ENCODE measurements at places on chromosomes 7 and 10.

GRCh38 chr10:5566614-5567013 is 41.9 kb downstream of the CALML3 start:
- DNase-seq, result no peak

DNA sequence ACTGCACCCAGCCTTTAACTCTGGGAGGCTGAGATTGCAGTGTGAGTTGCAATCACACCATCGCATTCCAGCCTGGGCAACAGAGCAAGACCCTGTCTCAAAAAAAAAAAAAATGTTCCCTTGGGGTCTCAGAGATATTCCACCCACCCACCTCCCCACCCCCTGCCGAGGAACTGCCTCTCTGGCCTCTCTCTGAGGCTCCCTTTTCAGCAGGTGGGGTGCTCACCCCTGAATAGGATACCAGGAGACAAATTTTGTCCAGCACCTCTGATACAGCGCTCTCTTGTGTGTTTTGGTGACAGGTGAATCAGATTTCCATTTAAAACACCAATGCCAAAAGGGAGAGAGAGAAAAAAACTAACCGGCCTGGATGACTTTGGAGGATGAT is 92.6 kb upstream of the KIF5B start:
- DNase-seq, result no peak

DNA sequence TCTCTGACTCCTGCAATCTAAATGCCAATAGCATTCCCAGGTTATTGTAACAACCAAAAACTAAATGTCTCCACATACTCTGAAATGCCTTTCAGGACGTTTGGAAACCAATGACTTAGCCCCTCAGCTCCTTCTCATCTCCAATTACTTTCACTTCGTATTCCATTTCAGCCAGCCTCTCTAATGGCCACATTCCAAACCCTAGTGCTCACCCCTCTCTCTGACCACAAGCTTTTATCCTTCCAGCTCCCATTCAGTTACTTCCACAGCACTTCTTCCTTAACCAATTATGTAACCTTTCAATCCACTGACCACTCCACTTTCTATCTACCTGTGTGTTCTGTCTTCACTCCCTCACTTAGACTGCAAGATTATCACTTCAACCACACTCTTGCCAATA is 4.3 kb downstream of the NOC3L start:
- DNase-seq, result peak; percentile 93

DNA sequence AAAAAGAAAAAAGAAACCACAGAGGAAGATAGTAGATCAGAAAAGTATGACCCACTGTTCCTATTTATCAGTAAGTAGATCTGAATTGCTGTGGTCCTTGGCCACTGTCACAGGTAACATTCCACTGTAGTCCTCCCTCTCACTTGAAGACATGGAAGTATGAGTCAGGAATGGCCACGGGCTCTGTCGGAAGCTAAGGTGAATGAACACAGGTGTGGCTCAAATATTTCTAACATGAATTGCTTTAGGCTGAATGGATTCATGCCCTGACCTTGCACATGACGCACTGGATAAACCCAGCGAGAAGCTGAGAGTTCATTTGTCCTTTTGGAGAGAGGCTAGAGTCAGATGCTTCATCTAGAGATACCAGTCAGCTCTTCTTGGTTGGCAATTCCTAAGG is 224.5 kb upstream of the SP8 start:
- no peak for DNase-seq

DNA sequence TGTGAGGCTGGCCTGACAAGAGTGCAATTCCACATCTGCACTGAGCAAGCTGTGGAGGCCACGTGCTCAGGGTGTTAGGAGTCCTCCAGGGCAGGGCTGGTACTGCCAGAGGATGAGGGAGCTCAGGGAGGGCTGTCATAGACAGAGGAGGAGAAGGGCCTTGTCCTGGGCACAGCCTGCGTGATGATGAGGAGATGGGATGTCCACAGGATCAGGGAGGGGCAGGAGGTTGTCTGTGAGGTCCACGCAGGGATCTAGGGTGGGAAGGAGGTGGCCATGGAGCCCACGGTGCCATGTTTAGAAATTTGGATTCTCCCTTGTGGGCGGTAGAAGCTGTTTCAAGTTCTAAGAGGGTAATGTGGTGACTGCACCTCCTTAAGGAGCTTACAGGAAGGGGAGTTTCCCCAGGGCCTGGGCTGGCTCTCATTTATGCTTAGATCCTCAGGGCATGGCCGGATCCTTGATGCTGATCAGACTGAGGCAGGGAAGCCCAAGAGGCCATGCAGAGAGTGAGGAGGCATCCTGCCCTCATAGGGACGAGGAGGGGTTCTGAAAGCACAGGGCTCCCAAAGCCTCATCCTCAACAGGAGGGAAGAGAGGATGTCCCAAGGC is 30.3 kb downstream of the CHAT start:
- no peak for DNase-seq

- DNase-seq, result no peak
These were observed 46.1 kb upstream of the SLF2 start for GRCh38 chr10:100866575-100867098.

GRCh38 chr7:133140994-133141595 is 59.2 kb upstream of the CHCHD3 start:
- no peak for DNase-seq

DNA sequence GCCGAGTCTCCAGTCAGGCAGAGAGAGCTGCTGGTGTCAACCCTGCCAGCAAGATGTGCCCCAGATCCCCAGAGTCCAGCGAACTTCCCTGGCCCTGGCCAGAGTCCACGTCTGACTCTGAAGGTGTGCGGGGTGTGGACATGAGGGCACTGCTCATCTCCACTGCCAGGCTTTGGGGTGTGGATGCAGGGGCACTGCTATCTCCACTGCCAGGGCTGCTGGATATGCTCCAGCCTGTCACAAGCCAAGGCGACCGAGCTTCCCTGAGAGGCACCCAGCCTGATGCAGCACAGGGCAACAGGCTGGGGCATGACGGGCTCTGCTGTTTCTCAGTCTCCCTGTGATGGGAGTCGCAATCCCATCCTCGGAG is 596.8 kb downstream of the PTPRN2 start:
- no peak for DNase-seq

DNA sequence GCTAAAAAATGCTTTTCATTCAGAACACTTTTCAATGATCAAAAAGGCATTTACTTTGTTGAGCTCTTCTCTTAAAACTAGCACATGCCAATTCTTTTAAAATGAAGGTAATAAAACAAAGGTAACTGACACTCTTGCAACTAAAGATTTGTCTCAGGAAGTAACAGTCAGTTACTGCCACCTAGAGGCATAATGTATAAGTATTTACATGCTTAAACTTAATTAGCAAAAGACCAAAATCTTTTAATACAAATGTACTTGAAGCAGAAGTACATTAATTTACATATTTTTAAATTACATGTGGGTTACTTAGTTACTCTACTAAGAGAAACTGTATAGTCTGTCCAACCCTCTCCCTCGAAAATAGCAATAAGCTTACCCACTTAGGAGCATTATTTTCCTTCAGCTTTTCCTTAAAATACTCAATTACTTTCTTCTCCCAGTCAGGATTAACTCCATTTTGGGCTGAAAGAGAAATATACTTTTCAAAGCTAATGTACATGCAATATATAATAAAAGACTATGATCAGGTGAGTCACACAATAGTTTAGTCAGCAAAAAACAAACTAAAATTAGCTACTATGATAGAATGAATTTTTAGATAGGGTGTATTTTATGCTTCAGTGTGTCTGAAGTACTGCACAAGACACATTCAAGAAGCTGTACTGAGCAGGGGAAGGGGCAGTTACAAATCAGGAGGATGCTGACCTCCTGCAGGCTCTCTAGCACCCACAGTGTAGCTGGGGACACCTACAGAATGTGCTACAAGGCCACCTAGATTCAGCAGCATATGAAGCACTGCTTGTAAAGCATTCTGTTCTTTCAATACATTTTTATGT is 13.0 kb downstream of the MCMBP start:
- DNase-seq, result peak; percentile 33

GRCh38 chr7:130831817-130832481 is 97.9 kb upstream of the KLF14 start:
- peak; percentile 57 for DNase-seq

DNA sequence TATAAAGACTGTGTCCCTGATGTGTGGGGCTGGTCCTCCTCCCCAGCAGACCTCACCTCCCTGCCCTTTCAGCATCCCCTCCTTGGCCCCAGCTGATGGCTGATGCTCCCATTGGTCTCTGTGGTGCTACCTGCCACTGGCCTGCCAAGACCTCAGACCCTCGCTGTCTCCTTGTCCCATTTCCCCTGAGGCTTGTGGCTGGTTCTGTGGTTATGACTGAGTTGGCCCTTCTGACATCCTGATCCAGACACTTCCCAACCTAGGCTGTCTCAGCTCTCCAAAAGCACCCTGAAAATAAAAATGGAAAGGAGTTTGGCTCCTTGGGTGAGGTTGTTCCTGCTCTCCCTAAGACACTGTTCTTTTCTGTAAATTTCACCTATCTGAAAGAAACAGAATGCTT is 214.2 kb downstream of the RPS24 start:
- no peak for DNase-seq

DNA sequence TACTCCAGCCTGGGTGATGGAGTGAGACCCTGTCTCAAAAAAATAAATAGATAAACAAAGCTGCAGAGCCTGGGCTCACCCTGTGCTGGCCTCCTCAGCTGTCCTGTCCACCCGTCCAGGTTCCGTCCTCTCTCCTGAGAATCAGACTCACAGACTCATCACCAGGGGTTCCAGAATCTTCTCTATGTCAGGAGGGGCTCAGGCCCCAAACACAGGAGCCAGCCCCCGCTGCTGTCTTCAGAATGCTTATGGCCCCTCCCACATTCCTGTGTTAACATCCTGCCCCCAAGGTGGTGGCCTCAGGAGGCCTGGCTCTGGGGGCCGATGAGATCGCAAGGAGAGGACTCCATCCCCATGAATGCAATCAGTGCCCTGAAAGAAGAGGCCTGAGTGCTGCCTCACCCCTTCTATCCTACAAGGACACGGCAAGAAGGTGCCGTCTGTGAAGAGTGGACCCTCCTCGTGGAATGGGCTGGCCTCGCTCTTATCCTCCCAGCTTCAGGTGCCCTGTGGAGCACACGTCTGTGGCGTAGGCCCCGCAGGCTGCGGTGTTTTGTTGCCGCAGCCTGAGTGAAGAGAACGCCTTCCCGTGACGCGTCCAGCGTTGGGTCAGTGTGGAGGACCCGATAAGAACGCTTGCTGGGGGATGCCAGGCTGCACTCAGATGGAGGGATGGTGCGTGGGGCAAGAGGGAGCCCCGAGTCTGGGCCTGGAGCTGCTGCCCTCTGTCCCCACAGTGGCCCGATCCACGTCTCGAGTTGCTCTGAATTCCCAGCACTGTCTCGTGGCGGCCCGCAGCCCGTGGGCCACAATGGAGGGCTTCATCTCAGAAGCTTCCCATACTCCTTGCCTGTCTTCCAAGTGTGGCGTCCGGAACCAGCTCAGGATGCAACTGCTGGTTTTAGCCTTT is 77.1 kb downstream of the INPP5A start:
- no peak for DNase-seq

GRCh38 chr7:40839881-40840280 is 705.1 kb downstream of the SUGCT start:
- no peak for DNase-seq

- no peak for DNase-seq
These were observed 92.8 kb downstream of the WDR37 start for GRCh38 chr10:1148855-1149605.

DNA sequence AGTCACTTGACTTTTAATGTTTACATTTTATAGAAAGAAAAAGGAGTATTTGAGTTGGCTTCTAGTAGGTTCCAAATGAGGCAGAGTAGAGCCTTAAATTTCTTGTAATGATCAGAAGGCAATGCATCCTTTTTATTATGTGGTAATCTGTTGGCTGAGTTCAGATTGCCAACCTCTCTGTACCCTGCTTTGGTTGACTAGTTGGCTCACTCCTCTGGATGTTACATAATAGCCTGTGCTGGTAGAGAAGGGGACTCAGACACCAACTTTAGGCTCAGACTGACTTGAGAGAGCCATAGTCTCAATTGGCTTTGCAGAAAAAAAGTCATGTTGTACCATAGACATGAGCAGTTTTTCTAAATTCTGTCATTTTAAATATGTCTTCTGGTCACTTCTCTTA is 46.8 kb upstream of the GLCCI1 start:
- no peak for DNase-seq

DNA sequence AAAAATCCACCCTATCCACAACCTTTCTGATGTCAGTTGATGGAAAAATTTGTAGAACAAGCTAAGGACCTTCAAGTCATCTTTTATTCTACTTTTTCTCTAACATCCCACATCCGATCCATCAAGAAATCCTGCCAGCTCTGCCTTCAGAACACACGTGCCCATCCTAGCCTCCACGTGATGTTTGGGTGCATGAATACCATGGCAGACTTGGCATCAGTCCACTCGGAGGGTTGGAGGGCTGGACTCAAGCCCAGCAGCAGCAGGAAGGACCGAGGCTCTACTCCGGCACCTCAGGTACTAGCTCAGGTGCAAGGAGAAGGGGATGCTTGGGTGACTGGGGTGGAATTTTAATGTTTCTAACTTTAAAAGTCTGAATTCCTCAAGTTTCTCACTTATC is 428.6 kb downstream of the DPP6 start:
- DNase-seq, result no peak

DNA sequence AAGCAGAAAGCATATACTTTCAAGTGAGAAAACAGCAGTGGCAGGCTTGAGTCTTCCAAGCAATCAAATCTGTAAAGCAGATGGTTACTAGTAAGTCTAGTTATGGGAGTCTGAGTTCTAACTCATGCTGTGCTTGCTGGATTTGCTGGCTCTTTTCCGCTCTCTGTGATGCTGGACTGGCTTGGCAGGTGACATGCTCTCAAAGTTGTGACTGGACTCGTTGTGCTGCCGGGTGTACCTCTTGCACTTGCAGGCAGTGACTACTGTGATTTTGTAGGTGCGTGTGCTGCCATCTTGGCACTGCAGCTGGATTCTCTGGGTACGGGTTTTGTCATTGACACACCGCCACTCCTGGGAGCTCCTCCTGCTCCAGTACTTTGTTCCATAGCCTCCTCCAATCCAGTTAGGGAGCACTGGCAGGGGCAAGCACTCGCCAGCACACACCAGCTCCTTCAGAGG is 3.1 kb downstream of the SOSTDC1 start:
- DNase-seq, result no peak

- no peak for DNase-seq
These were observed 20.3 kb upstream of the PRKAG2 start for GRCh38 chr7:151897161-151897731.

Measured in fibroblast of skin of abdomen (primary cell).